MCF 10A (cell line): ENCODE measurements at places on chromosomes 3 and 15.

- peak; percentile 37 for DNase-seq
Measured at GRCh38 chr15:31328428-31328968, 1.9 kb downstream of the KLF13 start.

DNA sequence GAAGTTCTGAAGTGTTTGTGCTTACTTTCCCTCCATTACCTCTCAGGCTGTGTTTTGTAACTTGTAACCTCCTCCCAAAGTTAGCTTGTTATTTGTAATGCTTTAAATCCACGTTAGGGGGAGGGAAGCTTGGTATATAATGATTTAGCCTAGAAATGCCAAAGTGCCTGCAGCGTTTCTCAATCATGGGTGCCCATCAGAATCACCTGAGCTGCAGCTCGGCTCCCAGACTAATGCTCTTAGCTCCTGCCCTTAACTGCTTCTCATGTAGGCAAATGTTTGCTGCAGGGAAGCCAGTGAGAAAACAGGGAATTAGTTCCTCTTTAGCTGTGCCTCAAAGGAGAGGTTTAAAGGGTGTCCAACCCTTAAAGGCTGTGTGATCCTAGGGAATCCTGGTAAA is 219.2 kb upstream of the NAALADL2 start:
- no peak for DNase-seq

DNA sequence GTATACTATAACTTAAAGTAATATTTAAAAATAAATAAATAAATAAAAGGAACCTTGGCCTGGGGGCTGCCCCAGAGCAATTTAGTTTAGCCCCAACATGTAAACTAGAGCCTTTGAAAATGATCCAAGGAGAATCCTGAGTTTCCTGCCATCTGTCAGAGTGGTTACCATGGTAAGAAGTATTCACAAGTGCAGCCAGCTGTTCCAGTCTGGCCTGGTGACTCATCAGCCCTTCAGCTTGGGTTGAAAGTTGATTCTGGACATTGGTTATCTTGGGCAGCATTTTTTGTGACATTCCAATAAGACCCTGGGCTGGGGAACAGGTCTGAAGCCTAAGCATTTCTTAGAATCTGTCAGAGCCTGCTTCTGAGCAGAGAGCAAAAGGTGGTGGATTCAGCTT is 72.7 kb upstream of the LRTM1 start:
- DNase-seq: peak; percentile 74

- DNase-seq: no peak
Measured at GRCh38 chr15:101136381-101137268, 115.2 kb downstream of the CHSY1 start.

GRCh38 chr15:85870216-85871014 is 75.7 kb upstream of the KLHL25 start:
- DNase-seq: no peak

- peak; percentile 26 for DNase-seq
Measured at GRCh38 chr15:71677352-71677751, 133.0 kb upstream of the NR2E3 start.

DNA sequence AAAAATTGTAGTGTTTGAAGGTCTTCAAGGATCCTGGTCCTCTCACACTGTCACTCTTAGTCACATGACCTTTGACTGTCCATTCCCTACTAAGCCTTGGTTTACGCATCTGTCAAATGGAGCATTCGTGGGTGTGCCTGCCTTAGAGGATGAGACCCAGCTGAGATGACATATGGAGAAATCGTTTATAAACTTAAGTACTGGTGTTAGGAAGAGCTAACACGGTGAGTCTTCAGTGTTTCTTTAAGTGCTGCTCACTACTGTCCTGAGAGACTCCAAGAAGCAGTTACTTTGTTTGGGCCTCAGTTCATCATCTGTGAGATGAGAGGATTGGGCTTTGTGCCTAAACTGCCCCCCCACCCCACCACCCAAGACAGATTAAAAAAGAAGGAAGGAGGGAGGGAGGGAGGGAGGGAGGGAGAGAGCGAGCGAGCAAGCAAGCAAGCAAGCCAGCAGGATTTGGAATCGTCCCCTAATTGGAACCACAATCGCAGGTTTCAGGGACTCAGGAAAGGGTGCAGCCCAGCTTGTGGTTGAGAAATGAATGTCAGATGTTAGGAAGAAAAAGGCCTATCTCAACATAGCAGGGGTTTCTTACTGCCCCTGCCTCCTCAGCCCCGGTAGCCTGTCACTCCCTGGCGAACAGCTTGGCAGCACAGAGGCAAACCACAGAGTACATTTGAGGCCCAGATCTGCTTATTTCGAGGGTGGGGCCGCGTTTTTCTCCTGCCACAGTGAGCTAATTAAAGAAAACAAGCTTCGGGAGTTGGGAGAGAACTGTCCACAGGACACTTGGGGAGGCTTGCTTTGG is 32.7 kb downstream of the SMAD3 start:
- DNase-seq: peak; percentile 78

DNA sequence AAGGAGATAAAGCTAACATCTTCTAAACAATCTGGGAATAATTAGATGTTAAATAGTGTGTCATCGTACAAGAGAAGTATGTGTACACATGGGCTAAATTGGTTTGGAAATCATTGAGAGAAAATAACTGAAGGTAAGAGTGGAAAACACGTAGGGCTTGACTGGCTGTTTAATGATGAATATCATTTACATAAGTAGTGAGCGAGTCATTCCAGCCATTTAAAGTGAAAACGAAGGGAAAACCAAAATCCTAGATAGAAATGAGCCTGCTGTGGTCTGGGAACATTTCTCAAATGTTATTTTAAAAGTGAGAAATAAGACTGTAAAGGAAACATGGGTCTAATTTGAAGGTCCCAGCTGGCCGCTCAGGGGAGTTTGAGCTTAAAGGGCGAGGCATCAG is 41.9 kb upstream of the KCNMB2 start:
- DNase-seq: no peak

- DNase-seq: no peak
Measured at GRCh38 chr3:35900079-35900478, 260.8 kb downstream of the ARPP21 start.

- no peak for DNase-seq
Measured at GRCh38 chr15:101702077-101702476, 22.2 kb downstream of the TARS3 start.

DNA sequence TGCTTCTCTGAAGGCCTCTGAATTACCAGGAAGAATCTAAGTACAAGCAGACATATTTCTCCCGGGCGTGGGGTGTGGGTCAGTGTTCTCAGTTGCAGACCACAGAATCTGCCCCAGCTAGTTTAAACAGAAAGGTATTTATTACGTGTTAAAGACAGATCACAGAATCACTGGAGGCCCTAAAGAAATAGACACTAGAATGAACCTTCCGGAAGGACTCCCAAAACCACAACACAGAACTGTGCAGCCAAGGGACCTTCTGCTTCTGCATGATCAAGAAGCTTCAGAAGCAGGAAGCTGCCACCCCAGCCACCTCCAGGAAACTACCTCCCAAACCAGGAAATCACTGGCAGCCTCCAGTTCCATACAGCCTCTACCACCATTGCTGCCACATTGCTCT is 32.7 kb upstream of the ZFAND6 start:
- DNase-seq: no peak

DNA sequence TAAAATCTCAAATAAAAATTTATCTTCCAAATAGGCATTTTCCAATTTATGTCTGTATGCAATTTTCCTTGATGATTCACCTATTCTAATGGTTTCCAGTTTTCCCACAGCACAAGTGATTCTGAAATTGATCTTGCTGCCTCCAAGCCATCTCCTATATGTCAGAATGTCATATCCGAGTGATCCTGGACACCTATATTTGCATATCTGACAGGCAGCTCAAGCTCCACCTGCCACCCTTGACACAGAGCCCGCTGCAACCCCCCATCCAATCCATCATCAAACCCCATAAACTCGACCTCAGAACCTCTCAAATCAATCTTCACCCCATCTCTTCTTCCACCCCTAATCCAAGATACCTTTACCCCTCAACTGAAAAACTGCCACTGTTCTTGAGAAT is 579.5 kb downstream of the EPHB1 start:
- DNase-seq: no peak

DNA sequence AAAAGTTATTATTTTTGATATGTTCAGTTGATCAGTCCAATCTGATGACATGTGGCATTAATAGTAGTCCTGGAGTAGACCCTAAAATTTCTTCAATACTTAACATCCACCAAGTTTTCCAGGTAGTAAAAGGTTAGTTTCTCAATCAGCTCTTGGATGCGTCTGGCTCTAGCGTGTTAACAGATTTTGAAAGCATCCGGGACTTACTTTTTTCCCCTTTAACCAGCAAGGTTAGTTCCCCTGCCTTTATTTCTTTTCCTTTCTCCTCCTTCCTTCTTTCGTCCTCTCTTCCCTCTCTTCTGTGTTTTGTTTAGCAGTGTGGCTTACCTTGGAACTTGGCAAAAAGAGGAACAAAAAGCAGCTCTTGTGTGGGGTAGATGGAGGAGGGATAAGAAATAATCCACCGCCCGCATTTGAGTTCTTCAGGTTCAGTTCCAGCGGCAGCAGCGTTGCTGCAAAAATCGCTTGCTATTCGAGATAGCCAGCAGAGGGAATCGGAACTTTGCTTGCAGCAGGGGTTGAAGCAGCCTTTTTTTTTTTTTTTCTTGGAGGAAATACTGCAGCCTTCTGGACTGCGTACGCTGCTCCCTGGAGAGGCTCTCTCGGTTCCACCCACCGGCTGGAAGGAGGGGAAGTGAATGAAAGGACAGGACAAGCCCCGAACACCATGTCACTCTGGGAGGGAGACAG is at the start of gene RBMS3:
RBMS3 (plus strand) TSS at position 668 of the 690 bp plus-strand sequence.
- peak; percentile 93 for DNase-seq

DNA sequence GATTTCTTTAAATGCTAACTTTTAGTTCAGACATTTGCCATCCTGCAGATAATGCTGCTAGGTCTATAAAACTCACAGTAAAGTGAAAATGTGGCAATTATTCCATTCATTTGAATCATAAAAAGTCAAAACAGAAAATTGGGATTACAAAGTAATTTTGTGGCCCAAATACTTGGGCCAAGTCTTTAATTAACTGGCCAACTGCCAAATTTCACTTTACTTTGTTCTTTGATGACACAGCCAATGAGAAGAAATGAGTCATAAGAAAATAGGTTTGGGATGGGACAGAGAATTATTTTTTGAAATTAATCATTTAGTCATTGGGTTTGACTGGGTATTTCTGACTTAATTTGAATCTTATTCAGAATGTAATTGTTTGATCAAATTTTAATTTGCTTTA is 89.8 kb upstream of the SLC2A2 start:
- DNase-seq: peak; percentile 48

DNA sequence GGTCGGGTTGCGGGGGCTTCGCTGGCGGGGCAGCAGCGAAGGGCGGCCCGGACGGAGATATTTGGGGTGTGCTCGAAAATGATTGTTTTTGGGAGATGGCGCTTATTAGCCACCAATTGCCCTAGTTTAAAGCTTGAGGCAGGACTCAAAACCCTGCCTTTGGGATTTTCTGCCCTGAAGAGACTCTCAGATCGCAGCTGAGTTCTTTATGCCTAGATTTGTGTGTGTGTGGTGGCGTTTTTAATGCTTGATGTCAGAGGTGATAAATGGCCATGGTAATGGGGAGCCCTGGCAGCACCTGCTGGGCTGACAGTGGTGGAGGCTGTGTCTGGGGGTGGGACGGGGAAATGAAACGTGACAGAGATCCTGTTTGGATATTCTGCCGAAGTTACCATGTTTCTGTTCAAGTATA is 604 bp downstream of the KCTD6 start:
- DNase-seq: no peak

- DNase-seq: no peak
Measured at GRCh38 chr3:14453876-14454638, 51.7 kb downstream of the SLC6A6 start.

GRCh38 chr3:191958980-191959671 is 498.2 kb downstream of the PYDC2 start:
- no peak for DNase-seq

GRCh38 chr15:79168922-79169456 is 78.4 kb upstream of the RASGRF1 start:
- peak; percentile 31 for DNase-seq

DNA sequence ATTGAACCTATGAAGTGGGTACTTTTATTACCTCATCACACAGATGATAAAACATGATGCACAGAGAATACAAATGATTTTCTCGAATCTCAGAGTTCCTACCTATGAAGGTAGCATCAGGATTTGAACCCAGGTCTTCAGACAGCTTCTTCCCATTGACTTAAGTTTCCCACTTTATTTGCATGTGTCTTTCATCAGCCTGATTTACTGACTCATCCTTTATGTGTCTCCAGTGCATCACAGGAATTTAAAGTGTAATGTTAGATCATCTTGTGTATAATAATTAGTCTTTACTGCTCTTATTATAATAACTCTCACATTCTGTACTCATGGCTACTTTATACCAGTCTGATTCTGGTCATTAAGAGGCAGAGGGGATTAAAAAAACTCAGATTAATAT is 449.4 kb upstream of the SUCLG2 start:
- DNase-seq: no peak
